ENCODE measurements at places on chromosomes 1 and 21.
A peak's percentile ranks its signal among the peaks of the same experiment; 100 is the strongest.

GRCh38 chr1:55131801-55132200 is 83.4 kb downstream of the USP24 start:
- DNase-seq = no peak

GRCh38 chr1:247923941-247924340 is 748 bp upstream of the OR2AJ1 start:
- no peak for DNase-seq

GRCh38 chr1:221633841-221634409 is 108.0 kb downstream of the DUSP10 start:
- no peak for DNase-seq

DNA sequence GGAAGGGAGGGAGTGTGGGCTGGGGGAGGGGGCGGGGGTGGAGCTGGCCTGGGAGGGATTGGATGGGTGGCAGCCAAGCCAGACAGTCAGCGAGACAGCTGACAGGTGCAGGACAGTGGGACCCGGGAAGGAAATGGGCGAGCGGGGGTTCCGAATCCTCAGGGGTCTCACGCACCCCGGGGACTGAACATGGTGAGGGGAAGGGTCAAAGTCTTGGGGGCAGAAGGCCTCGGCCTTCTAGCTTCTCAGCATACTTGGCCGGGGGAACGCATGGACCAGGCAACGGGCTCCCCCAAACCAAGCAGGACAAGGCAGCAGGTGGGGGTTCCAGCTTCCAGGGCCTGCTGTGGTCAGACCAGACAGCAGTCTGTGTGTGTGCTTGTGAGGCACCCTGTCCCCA is 23.1 kb downstream of the CASZ1 start:
- no peak for DNase-seq

DNA sequence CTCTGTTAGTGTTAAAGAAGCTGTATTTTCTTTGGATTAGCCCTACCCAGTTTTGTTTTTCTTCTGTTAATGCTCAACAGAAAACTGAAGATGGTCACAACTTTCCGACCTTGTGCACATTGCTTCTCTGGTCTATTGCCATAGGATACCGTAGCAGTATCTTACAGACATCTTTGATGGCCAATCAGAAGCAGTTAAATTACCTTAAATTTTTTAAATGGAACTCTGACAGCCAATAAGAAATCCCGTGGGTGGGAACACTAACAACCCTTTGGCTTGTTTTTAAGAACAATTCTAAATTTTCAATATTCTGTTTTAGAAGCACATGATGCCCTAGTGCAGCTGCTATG is 17.2 kb downstream of the NFYC start:
- no peak for DNase-seq

- no peak for DNase-seq
Observed at GRCh38 chr1:5141750-5142149, 487.3 kb downstream of the AJAP1 start.

- DNase-seq = no peak
Observed at GRCh38 chr1:241401156-241401555, 44.2 kb upstream of the RGS7 start.

DNA sequence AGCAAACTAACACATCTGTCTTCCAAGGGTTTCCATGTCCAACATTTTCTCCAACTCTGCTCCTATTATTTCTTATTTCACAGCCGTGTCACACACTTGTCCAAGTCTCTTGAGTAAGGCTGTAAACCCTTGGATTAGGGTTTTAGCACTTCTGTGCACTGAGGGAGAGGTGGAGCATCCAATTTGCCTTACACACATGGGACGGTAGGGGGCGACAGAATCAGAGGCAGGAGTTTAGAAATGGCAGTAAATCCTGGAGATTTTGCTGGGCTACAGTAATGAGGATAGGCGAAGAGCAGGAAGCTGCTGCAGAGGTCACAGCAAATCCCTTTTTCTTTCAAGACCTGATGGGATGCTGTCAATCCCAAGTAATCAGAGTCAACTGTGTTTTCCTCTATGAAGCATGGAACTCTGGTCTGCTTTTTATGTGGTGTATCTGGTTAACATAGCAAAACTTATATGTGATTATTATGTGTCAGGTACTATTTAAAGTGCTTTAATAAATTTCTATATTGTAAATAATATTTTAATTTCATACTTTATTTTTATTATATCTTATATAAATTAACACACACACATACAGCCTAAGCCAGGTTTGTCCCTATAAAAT is 15.4 kb upstream of the LCE5A start:
- peak; percentile 10 for DNase-seq

- DNase-seq = no peak
Observed at GRCh38 chr1:29425631-29426030, 189.3 kb downstream of the PTPRU start.

GRCh38 chr1:37667023-37667671 is 25.2 kb upstream of the CDCA8 start:
- DNase-seq = no peak

GRCh38 chr21:44049182-44049581 is 37.1 kb downstream of the TRAPPC10 start:
- no peak for DNase-seq

DNA sequence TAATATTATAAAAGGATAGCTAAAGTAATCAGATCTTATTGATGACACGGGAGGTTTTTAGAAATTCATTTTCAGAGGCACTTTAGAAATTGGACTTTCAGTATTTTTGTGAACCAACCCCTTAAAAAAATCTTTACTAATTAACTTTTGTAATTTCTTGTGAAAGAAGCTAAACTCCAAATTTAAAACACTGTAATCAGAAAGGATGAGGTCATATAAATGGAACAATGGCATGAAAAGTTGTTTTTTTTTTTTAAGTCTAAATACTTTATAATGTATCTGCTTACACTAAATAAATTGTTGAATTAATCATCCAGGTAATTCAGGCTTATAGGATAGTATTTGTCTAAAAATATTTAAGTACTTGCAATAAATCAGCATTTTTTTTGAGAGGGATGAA is 9.0 kb downstream of the ZBTB18 start:
- no peak for DNase-seq

GRCh38 chr1:70090141-70090540 is 115.2 kb downstream of the LRRC40 start:
- no peak for DNase-seq

- DNase-seq = no peak
Observed at GRCh38 chr1:44829506-44830384, 13.3 kb downstream of the PTCH2 start.

- DNase-seq = no peak
Observed at GRCh38 chr1:19177811-19178210, 32.3 kb downstream of the UBR4 start.

- no peak for DNase-seq
Observed at GRCh38 chr1:29462096-29462495, 225.8 kb downstream of the PTPRU start.

- DNase-seq = no peak
Observed at GRCh38 chr1:44723064-44723463, 7.9 kb downstream of the RNU5D-1 start.

- DNase-seq = no peak
Observed at GRCh38 chr1:109213345-109213823, 334 bp upstream of the SARS1 start.

GRCh38 chr1:173112129-173112528 is 61.4 kb upstream of the TNFSF18 start:
- no peak for DNase-seq

DNA sequence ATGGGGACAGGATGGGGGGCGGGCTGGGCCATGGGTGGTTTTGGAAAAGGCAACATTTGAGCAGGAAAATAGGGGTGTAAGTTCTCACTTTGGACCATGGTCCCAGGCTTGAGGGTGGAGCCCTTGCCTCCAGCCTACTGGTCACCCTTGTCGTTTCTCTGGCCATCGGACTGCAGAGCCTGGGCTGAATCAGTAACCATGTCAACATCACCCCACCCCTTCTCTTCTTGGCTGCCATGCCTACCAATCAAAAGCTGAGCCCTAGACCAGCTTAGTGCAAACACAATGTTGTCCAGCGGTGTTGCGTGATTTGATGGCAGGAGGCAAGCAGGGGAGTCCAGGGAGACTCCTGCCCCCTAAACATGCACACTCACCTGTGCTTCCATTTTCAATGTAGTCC is 231.0 kb upstream of the KAZN start:
- DNase-seq = no peak

GRCh38 chr1:184161071-184161698 is 109.7 kb downstream of the TSEN15 start:
- peak; percentile 75 for DNase-seq

- DNase-seq = no peak
Observed at GRCh38 chr1:234591131-234591530, 18.8 kb downstream of the IRF2BP2 start.

DNA sequence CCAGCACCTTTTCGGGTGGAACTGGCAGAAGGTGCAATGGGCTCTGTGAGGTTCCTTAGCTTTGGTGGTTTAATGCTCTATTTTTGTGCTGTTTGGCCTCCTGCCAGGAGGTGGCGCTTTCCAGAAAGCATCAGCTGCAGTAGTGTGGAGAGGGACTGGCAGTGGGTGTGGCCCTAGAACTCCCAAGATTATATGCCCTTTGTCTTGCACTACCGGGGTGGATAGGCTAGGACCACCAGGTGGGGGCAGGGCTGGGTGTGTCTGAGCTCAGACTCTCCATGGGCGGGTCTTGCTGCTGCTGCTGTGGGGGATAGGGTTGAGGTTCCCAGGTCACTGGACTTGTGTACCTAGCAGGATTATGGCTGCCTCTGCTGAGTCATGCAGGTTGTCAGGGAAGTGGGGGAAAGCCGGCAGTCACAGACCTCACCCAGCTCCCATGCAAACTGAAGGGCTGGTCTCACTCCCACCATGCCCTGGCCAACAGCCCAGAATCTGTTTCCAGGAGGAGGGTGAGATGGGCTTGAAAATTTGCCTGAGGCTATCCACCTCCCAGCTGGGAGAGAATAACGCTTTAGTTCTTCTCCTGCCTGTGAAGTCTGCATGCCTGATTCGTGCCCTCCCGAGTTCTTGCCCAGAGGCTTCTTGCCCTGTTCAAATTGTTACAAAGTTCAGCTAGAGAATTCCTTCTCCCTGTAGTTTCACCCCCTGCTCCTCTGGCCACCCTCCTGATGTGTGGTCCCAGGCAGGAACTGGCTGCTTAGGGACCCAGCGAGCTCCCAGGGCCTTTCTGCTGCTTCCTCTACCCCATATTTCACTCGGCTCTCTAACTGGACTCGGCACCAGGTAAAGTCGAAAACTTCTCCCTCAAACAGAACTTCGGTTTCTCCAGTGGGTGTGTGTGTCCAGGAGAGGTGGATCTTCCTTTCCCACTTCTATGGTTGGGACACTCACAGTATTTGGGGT is 76.5 kb upstream of the BTG3 start:
- DNase-seq = peak; percentile 13

GRCh38 chr1:63592536-63593302 is 492 bp upstream of the PGM1 start:
- DNase-seq = no peak

DNA sequence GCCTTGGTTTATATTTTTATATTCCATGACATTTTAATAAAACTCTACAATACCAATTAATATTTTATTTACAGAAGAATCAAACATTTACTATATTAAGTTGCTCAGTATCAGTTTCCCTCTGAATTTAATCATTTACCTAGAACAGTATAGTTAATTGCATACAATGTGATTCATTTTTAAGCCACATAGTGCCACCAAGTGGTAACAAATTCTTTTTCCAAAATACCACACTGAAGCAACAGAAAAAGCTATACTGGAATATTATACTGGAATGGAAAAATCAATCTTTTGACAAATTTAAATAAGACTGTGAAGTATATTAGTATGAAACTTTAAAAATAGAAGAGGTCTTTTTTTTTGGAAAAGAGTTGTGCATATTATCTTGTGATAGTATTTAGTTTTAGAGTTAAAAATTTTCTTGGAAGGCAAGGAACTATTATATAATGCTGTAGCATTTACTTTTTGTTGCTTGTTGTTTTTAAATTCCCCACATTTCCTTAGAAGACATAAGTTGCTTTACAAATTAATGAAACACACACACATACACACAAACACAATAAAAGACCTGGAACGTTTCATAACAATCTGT is 57.3 kb downstream of the ZNF644 start:
- DNase-seq = no peak

- no peak for DNase-seq
Observed at GRCh38 chr1:153933955-153934354, 11.2 kb upstream of the GATAD2B start.

GRCh38 chr1:92461364-92462097 is 25.2 kb downstream of the GFI1 start:
- no peak for DNase-seq

DNA sequence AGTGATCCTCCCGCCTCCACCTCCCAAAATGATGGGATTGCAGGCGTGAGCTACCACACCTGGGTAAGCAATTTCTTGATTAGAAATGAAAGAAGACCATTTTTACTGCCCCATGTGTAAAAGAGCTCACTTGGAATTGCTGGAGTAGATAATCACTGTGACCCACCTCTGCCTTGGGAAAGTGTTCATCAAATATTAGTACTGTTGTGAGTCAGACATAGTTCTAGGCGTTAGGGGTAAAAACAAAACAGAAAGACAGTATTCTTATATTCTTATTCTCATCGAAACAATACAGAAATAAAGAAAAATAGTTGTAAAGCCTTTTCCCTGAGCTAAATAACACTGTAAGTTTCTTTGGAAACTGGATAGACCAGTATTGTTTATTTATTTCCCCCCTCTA is 36.2 kb downstream of the CELF3 start:
- DNase-seq = no peak

Measured in T-helper 2 cell treated with Interferon-gamma antibody and Interleukin-4, amounts not matched to agents 5 μg/mL and 100 μg/mL, for 36 hours (primary cell).